Fibroblast of skin of right quadriceps (primary cell): ENCODE measurements at places on chromosomes 2 and 18.

DNA sequence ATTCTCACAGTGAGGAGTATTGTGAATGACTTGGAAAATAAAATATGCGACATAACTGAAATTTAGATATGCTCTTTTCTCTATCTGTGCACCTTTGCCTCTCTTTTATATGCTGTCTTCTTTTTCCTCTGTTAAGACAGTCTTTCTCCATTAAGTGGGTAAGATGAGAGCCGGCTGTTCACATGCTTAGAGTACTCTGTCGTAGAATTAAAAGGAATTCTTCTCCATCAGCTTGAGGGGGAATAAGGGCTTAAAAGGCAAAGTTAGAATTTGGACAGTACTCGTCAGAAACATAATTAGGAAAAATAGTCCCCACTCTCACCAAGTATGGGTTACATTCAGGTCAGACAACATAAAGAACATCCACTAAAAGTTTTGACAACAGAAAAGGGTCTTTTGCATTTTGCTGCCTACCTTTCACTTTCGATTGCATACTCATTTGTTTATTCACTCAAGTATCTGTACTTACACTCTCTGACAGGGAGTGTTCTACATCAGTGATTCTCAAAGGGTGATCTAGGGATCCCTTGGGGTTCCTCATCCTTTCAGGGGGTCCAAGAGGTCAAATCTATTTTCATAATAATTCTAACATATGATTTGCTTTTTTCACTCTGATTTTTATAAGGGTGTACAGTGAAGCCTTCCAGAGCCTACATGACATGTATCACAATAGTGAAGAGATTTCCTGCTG lies 48.0 kb downstream of the ARHGAP15 start:
- DNase-seq, result no peak

DNA sequence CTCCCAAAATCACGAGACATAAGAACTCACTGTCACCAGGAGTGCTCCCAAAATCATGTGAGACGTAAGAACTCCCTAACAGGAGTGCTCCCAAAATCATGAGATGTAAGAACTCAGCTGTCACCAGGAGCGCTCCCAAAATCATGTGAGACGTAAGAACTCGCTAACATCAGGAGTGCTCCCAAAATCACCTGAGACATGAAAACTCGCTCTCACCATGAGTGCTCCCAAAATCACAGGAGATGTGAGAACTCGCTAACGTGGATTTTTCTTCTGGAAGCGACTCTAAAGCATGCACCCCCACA lies 53.1 kb downstream of the CTDP1 start:
- peak; percentile 3 for DNase-seq

DNA sequence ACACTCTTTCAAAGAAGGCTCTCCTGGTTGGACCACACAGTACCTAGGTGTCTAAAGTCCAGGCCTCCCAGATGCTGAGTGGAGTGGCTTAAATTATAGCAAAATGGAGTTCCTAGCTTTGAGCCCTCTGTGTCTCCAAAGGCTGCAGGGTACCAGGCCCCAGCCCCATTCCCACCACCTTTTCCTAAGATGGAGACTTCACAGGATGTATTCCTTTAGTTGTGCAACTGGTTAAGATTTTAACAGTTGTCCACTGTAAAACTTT lies 4.9 kb downstream of the SMAD7 start:
- no peak for DNase-seq

- DNase-seq, result no peak
Observed at GRCh38 chr2:194291104-194291503, 1365.9 kb upstream of the SLC39A10 start.

DNA sequence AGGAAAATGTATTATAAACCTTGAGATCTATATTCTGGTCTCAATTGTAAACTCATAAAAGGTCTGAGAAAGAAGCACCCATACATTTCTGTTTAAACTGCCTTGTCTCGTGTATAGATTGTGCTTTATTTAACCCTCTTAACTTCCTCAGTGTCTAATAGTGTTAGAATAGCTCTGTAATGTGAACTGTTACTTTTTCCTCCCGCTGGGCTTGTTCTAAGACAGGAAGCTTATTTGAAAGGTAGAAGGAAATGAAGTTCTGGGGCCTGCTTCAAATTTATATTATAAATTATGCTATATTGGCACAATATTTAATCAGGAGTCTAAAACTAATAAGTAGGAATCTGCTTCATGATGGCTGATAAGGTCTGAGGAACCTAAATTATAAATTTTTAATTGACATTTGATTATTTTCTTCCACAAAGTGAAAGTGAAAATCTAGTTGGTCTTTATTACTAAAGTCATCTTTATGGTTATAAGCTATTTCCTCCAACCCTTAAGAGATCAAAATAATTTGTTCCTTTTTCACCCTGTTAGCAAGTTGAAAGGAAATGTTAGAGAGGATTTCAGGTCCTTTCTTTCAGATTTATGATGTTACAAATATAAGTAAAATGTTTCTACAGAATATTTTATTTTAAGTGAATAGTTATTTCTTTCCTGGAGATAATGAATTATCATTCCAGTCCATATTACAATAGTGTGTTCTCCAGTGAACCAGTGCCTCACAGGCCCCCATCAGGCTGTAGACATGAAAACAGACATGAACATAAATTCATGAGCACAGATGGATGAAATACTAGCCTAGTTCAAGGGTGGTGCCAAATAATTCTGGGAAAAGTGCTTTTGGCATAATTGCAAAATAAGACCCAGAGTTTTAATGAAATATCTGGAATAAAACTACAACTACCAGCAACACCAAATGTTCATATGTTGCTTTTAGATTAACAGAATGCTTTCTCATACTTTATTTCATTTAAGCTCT lies 7.9 kb downstream of the MFSD6 start:
- no peak for DNase-seq

DNA sequence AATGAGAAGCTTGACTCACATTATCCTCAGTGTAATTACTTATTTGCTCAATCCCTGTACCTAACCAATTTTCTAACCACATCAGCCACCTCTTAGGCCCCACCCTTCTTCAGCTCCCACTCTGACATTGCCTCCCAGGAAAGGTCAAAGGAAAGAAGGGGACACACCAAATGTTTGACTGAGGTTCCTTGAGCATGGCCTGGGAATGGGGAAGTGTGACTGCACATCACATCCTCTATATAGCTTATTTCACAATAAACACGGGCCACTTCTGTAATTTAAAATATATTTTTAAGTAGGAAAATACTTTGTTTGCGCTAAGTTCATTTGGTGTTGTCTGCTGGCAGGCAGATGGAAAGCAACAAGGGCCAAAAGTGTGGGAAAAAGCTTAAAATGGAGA lies 3.0 kb upstream of the FIGLA start:
- no peak for DNase-seq

DNA sequence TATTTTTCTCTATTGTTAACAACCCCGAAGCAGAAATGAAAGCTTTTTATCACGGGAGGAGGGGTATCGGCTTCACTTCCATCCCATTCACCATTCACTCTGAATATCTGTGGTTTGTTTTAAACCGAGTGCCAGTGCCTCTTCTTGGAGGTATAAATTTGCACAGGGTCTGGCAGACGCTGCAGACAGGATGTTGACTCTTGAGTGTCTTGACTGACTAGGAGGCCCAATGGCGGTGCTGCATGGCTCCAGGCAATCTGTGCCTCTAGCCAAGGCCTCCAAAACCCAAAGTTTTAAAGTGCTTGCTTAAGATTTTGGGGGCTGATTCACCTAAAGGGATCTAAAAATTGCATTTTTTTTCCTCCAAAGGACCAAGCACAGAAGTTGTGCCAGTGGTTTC lies 183.8 kb downstream of the LTBP1 start:
- no peak for DNase-seq

DNA sequence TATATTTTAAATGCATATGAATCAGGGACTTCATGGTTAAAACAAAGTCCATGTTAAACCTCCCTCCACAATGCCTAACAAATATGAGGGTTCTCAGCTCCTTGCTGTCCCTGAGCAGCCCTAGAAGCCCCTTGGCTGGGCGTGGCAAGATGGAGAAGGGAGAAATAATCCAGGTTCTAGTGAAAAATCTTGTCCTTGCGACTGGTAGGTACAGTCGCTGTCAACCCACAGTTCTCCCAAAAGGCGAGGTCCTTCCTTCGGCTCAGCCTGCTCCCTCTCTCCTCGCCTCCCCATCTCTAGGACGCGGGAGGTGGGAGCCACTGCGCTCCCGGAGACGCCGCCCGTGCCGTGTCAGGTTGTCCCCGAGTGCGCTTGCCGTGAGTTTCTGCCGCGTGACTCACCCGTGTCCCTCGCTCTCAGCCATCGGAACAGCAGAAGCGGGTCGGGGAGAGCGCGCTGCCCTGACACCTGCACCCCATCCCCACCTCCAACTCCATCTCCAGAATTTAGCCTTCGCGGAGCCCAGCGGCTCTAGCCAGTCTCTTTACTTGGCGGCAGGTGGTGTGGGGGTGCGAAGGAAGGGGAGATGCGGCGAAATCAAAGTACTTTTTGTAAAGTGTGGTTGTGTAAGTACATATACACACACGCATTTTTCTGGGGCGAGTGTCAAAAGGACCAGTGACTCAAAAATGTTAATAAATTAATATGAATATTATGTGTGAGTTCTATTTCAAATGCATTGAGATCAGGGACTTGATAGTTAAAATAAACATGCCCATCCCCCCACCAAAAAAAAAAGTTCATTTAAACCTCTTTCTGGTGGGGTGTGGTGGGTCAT lies 65.1 kb upstream of the TMEM17 start:
- no peak for DNase-seq

DNA sequence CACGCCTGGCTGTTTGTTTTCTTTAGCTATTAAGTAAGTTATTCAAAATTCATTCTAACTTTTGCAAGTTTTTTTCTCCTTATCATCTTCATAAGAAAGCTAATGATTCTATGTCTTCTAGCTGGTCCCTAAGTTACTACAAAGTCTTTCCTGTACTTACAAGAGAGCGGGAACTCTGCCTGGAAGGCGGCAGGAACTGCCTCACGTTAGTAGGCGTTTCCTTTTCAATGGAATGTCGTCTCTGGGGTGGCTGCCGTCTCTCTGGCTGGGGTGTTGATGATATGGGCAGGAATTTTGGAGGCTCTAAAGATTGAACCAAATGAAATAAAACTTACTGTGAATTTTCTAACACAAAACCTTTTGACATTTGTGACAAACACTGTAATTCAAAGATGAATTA lies 55.5 kb downstream of the PRELID3A start:
- DNase-seq, result no peak

DNA sequence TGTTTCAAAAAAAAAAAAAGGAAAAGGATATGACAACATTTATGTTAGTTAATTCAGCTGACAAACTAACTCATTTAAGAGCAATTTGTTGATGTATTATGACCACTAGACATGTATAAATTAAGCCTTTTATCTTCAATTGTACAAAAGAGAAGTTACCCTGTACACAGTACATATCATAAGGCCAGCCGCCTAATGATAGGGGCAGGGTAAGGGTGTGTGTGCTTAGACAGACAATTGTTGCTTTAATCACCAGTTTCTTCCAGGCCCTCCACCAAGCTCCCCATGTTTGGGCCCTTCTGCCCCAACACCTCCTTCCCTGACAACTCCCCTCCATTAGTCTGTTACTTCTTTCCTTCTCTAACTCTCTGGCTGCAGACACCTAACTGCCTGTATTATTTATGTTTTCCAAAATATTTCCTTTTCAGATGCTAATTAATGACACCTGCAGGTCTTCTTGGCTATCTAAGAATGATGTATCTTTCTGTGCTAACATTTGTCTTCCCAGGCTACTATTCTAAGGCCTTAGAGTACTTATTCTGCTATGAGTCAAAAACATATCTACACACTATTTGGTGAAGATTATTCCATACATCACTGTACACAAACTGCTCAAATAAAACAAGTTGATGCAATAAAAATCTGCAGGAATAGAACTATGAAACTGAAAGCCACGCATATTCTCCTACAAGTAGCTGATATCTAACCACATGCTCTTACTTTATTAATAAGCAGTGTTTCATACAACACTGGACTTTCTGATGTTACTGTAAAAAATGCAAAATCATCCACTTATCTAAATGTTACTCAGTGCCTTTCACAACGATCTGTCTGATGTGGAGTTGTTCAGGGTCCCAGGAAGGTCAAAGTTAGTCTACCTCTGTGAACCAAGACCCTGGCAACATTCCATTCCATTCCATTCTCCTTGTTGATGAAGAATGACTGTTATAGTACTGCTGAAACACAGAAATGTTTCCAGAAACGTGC lies 26.4 kb downstream of the TMEM131 start:
- peak; percentile 43 for DNase-seq

DNA sequence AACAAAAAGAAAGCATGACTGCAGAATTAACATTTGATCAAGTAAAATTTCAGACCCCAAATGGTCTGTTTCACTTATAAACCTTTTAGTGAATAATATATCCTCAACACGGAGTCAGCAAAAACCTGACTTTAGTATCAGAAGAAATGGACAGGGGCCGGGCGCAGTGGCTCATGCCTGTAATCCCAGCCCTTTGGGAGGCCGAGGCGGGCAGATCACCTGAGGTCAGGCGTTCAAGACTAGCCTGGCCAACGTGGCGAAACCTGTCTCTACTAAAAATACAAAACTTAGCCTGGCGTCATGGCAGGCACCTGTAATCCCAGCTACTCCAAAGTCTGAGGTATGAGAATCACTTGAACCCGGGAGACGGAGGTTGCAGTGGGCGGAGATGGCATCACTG lies 3.0 kb downstream of the OR6B3 start:
- no peak for DNase-seq

DNA sequence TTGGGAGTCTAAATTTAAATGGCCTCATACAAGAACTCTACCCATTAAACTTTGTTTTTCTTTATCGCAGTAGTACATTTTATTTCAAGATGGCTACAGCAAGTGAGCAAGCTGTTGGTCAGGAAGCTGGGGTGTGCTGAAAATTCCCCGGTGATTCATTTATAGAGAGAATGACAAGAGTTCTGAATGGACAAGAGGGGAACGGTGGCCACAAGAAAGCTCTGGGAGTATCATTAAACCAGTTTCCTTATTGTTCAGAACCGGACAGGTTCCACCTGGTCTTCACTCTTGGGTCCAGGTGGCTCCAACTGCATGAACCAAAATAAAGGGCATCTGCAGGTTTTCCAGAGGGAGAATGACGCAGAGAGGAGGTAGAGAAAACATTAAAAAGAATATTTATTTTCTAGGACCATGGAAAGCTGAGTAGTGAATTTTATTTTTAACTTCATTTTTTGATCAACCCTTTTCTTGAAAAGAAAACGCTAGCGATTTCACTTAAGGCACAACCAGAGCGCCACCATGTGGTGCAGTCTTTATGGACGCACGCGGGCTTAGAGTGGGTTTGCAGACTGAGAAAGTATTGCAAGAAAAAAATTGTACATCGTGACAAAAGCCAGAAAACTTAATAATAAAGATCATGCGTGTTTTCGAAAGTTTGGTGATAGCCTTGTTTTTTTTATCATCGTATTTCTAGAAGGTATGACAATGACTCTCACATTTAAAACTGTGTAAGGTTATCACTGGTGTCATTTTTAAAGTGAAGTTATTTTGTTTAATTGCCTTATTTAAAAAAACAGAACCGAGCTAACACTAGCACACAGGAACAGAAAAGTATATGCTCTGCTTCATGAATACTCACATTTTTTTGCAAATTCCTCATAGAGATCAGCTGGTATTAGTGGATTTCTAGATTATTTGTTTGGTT lies 97.9 kb upstream of the NOL4 start:
- DNase-seq, result peak; percentile 48
